ENCODE measurements at places on chromosomes 11 and 22. TPM values are rescaled to one million over a fixed set of nuclear protein-coding genes. Genes with fewer than 3 reads are reported as not detected.

The CCDC15 gene
- total RNA-seq, result 1.3 TPM

The FGF19 gene
- 0.13 TPM for total RNA-seq

The OR5B21 gene
- total RNA-seq, result not detected

The VWCE gene
- 10.7 TPM for total RNA-seq

The PTGDR2 gene
- total RNA-seq, result 0.91 TPM

The KRTAP5-6 gene
- total RNA-seq, result not detected

The GNAZ gene
- 2.9 TPM for total RNA-seq

DNA sequence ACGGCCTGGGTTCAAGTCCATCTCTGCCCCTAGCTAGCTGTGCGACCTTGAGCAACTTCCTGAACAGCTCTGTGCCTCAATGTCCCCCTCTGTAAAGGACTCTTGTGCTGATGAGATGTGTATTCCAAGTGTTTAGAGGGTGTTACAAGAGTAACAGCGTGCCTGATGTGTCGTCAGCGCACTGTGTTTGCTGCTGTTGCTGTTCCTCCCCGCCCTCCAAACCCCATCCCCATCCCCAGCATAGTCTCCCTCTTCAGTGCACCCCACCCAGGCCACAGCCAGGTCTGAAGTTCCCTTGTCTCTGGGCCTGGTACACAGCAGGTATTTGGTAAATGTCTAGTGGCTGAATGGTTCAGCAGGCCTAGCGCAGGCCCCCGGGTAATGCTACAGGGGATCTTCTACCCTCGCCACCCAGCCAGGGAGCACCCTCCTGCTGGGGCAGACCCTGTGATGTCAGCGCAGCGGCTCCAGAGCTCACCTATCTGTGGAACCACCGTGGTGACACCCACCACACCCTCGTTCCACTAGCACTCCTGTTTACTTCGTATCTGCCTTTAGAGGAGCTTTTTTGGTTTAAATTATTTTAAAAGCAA is 10.3 kb downstream of the CBX7 start:
- DNase-seq, result no peak

DNA sequence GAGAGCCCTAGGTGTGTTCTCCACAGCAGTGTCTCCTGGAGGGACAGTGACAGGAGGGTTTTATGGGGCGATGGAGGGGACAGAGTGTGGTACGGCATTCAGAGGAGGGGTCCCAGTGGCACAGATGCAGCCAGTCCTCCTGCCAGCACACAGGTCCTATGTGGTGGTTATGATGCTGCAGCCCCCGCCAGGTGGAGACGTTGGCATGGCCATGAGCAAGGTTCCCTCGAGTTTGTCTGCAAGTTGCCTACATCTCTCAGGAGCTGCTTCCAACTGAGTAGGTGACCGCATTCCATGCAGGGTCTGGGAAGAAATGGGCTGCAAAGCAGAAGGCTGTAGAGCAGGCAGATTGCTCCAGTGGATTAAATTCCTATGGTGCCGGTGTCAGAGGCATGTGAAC is 646.0 kb downstream of the TBC1D22A start:
- peak; percentile 74 for DNase-seq

GRCh38 chr11:70186420-70186819 is 16.7 kb upstream of the FADD start:
- DNase-seq, result no peak

GRCh38 chr11:35288309-35288708 is 131.0 kb downstream of the SLC1A2 start:
- DNase-seq, result no peak

- DNase-seq, result no peak
Measured at GRCh38 chr11:60700689-60701468, 1.5 kb downstream of the MS4A8 start.

DNA sequence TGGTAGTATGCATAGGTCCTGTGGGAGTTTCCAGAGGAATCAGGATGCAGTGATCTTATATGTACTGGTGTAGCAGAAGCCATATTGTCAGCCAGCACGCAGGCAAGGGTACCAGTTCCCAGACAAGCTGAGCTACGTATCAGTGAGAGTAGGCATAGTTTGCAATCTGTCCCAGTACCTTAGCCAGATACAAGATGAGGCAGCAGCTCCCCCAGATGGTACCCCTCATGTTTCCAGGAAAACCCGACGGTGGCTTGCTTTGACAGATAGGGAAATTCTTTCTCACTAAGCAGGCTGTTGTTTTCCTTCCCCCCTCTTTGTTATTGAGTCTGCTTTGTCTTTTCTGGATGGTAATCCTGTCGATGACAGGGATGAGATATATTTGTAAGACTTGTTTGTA is 109.7 kb upstream of the RRM1 start:
- no peak for DNase-seq

- DNase-seq, result no peak
Measured at GRCh38 chr11:121723246-121723741, 270.5 kb upstream of the SORL1-AS1 start.

DNA sequence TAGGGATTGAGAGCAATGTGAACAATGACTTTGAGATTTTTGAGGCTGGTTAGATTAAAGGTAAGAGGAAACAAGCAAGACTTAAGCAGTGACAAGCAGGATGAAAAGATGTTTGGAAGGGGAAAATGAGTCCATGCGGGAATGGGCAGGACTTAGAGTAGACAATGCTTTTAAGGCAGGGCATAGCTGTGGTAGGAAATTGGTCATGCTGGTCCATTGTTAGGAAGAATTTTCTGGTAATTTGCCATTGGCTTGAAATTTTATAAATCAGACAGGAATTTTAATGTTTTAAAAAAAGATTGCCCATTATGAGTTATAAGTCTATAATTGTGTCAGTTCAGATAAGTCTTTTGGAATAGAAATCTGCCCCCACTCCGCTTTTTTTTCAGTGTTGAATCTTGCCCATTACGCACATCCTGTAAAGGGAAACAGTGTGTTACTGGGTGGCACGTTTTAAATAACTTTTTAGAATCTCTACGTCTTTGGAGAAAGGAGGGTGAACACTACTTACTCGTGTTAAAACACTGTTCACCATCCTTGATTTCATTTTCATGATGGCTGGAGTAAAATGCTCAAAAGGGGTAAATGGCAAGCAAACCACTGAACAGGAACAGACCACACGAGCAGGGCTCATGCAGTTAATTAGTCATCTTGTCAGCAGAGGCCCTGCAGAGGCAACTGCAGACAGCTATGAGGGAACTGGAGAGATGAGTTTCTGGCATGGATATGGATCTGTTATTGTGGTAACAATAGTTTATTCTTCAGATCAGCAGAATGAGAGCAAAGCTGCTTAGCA is 25.0 kb downstream of the SWAP70 start:
- DNase-seq, result no peak

DNA sequence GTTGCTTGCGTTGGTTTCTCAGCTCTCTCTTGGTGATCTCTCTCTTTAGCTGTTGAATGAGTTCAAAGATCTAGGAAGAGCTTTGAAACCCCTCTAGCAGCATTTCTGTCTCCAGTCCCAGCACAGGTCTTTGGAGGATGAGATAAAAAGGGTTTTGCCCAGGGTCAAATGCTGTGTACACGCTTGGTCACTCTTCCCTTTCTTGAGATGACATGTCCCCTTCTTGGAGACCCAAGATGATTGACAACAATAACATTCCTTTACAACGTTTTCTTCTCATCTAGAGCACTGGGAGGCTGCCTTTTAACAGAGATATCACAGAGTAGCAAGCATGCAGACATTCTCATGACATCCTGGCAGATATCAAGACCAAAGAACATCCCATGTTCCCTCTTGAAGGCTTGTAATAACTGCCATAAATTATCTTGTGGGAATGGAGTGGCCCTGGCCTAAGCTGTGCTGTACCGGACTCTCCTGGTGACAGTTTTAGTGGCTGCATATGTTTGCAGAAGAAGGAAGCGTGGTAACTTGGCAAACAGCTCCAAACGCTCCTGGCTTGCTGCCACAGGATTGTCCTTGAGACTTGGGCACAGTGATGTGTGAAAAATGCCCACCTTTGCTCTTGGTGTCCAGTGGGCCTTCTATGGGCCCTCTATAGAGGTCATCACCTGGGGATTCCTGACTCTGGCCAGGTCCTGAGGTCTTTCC is 107.8 kb downstream of the PTPRJ start:
- DNase-seq, result no peak

DNA sequence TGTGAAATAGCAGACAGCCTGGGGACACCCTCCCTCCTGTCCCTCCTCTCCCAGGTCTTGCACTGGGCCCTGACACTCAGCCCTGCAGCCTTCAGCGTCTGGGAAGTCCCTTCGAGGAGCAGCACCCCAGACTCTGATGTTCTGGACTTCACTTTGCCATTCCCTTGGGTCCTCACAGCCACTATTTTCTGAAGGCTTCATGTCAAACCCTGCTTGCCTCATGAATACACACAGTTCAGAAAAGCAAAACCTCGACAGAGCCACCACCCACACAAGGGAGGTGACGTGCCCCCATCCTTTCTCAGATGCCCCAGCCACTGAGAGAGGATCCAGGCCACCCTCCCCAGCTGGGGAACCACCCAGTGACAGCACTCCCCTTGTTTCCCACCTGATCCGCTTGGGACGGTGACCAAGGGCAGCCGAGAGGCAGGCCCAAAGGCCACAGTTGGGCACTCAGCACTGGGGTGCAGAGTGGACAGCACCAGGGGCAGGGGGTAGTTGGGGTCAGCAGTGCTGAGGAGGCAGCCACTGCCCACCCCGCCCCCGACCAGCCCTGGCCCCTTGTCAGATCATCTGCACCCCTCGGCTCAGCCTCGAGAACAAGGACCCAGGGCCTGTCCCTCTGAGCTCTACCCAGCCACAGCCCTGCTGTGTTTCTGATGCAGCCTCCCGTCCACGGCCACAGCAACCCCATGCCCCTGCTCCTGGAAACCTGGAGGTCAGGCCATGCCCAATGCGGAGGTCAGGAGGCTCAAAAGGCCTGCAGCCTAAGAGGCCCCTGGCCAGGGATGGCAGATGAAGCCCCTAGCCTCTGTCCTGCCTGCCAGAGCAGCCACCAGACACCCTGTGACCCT is 3.1 kb upstream of the TNNT3 start:
- no peak for DNase-seq

GRCh38 chr22:49689858-49690257 is 137.8 kb downstream of the BRD1 start:
- DNase-seq, result peak; percentile 75

GRCh38 chr11:124778281-124778680 is 16.2 kb upstream of the ESAM start:
- no peak for DNase-seq

DNA sequence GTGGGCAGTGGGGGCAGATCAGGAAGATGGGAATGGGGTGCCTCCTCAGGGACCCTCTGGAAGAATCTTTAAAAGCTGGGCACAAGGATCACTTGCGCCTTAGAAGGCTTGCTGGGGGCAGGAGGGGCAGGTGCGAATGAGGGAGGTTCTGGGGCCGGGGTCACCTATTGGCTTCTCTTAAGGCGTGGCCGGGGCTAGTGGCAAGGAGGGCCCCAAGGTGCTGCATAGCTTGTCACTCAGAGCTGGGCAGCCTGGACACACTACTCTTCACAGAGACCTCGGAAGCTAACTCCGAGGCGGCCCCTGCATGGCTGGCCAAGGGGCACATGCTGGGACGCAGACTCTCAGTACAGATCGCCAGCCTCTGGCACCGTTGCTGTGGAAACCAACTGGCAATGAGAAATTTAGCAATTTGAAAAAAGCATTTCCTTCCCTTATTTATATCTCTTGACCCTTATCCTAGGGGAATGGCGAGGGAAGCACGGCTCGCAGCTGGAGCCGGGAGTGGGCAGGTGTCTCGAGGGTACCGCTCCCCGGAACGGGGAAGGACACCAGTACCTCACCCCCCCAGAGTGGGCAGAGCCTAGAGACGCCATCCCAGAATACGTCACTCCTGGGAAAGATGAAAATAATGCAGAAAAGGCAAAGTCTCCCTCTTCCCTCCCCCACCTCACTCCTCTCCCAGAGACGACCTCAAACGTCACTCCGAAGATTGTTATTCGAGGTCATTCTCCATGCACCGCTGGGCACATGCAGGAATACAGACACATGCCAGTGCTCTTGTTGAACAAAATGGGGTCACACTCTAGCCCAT is 188.1 kb downstream of the CTTN start:
- no peak for DNase-seq

- no peak for DNase-seq
Measured at GRCh38 chr11:71438650-71439049, 9.5 kb downstream of the DHCR7 start.

DNA sequence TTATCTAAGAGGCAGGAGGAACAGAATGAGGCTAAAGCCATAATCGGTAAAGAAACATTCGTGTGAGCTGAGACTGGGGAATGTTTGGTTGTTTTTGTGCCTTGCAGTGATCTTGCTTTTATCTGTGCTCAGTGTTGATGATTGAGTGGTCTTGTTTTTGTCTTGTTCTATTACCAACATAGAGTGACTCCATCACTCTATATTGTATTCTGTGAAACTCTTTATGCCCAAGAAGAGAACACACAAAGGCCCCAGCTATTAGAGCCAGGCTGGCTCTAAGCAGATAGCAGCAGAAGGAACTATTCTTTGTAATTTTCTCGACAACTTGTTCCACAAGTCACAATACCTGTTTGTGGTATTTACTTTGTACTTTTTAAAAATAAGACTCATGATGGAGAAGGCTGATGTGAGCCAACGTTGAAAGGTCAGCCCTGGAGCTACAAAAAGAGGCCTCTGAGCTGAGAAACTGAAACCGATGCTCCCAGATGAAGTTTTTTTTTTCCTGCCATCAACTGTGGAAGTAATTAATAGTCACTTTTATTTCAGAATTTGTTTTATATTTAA is 68.4 kb downstream of the LARGE1 start:
- DNase-seq, result no peak

DNA sequence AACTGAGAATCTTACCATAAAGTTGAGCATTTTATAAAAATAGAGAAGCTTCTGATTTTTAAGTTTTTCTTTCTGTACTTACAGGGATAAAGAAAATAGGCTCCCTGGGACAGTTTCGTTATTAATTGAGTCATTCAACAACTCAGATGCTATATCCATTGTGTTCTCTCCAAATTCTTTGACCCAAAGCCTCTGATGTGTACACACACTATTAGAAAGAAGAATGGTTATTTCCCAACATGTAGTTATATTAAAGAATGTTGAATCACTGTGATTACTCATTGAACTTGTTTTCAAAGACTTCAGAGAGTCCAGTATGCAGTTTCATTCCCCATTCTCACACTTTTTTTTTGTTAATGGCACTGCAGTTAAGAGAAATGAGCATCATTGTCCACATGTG is 734.3 kb upstream of the ARHGAP42 start:
- no peak for DNase-seq

DNA sequence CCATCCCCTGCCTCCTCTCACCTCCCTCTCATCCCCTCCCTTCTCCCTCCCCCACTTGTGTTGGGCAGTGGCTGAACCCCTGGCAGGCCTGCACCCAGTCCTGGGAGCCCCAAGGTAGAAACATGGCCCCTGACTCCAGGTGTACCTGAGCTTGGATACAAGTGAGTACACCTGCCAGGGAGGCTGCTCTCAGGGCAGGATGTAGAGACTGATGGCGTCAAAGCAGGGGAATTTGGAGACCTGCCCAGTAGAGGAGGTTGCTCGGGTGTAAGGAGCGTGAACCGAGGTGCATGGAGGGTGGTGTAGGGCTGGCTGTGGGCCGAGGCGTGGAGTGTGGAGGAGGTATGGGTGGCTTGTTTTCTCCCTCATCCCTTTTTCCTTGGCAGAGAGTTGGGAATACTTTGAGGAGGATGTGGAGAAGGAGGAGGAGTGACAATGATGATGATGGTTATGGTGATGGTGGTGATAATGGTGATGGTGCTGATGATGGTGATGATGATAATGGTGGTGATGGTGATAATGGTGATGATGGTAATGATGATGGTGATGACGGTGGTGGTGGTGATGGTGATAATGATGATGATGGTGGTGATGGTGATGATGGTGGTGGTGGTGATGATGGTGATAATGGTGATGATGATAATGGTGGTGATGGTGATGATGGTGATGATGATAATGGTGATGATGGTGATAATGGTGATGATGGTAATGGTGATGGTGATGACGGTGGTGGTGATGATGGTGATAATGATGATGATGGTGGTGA is 12.3 kb downstream of the MRGPRG start:
- no peak for DNase-seq
